ENCODE measurements at places on chromosomes 1 and 21.
A peak's percentile ranks its signal among the peaks of the same experiment; 100 is the strongest.

- no peak for DNase-seq
These were observed 55.8 kb downstream of the SLC45A1 start for GRCh38 chr1:8373581-8374241.

DNA sequence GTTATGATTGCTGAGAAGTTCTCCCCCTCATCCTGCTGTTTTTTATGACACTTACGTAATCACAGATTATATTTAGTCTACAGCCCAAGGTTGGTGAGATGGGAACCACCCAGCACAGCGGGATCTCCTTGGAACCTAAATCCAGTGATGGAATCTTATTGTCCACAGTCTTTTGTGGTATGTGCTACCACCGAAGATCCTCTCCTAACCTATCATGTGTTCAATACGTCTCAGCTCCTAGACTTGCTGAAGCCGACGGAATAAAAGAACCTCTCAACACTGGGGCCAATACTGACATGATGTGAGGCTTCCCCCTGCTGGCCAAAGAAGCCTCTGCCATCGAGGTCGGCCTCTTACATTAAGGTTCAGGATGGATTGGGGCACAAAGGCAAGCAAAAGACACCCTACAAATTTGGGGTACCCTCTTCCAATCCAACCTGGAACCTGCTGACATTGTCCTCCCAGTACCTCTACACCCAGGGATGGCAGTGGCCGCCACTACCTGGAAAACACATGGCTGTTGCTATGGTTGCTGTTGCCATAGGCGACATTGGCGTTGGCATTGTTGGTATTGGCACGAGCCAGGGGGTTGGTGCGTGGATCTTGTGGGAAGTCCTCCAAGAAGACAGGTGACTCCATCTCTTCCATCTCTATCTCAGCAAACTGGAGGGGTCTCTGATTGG is 19.4 kb upstream of the KIF21B start:
- DNase-seq: peak; percentile 25

DNA sequence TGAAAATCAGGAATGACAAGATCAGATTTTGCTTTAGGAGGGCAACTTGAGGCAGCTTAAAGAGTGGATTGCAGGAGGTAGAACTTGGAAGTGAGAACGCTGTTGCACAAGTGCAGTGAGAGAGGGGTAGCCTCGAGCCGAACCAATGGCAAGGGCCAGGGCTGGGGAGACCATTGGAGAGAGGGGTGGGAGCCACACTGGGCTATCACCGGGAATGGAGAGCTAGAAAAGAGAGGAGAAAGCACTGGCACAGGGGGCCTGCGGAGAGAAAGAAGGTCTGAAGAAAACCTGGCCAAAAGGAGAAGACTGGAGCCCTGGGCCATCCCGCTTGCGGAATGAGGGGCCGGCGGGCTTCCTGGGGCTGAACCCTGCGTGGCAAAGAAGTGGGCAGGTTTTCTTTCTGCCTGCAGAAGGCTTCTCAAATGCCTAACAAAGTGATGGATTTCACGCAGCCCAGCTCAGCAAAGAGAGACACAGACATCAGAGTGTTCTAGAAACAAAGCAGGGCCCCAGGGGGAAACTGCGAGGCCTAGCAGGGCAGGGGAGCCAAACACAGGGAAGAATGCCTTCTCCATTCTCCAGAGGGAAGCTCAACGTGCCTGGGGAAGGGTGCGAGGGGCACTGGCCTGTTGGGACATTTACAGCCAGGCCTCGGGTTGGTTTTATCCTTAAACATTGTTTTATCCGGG is 1.2 kb upstream of the SLC37A1 start:
- DNase-seq: no peak

DNA sequence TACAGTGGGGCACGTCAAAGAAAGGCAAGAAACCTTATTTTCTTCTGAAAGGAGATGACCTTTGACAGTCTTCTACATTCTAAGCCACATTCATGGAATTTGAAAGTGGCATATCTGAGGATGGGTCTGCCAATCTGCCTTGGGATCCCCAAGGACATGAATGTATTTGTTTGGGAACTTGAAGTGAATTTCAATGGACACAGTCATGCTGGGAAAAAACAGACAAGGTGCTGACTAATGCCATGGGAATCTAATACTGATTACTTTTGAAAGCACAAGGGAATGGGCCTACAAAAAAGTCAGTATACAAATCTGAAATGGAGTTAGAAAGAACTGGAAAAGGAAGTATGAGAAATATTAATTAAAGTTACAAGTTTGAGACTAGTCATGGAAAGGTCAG is 128.8 kb downstream of the KCNJ6 start:
- DNase-seq: no peak

GRCh38 chr1:197063212-197063611 is 3.8 kb downstream of the F13B start:
- DNase-seq: no peak

DNA sequence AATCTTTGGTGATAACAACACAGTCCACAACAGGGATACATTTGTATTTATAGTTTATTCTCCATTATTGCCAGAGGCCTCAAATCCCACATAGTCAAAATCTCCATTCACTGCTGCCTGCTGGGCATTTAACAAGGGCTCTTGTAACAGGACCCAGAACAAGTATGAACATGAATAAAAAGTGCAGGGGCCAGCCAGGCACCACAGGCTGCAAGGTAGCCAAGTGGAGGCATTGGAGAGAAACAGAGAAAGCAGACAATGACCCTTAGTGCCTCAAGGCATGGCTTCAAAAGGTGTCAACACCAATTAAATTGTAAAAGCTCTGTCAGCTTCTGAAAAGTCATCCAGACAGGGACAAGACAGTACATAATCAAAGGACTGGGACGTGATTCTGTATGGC is 116.8 kb downstream of the ATP6V1G3 start:
- DNase-seq: no peak

GRCh38 chr1:7299994-7300393 is 471.1 kb upstream of the VAMP3 start:
- DNase-seq: no peak

GRCh38 chr21:37461479-37461878 is 94.9 kb downstream of the DYRK1A start:
- no peak for DNase-seq

- DNase-seq: no peak
These were observed 4.1 kb upstream of the GJB3 start for GRCh38 chr1:34776911-34777310.

- no peak for DNase-seq
These were observed 610 bp downstream of the COL6A2 start for GRCh38 chr21:46098303-46099141.

- peak; percentile 16 for DNase-seq
These were observed 4.5 kb downstream of the TMEM125 start for GRCh38 chr1:43274125-43274803.

- no peak for DNase-seq
These were observed 29.7 kb upstream of the PLCH2 start for GRCh38 chr1:2446394-2446793.

GRCh38 chr1:65021795-65022194 is 55.4 kb upstream of the JAK1 start:
- DNase-seq: no peak

DNA sequence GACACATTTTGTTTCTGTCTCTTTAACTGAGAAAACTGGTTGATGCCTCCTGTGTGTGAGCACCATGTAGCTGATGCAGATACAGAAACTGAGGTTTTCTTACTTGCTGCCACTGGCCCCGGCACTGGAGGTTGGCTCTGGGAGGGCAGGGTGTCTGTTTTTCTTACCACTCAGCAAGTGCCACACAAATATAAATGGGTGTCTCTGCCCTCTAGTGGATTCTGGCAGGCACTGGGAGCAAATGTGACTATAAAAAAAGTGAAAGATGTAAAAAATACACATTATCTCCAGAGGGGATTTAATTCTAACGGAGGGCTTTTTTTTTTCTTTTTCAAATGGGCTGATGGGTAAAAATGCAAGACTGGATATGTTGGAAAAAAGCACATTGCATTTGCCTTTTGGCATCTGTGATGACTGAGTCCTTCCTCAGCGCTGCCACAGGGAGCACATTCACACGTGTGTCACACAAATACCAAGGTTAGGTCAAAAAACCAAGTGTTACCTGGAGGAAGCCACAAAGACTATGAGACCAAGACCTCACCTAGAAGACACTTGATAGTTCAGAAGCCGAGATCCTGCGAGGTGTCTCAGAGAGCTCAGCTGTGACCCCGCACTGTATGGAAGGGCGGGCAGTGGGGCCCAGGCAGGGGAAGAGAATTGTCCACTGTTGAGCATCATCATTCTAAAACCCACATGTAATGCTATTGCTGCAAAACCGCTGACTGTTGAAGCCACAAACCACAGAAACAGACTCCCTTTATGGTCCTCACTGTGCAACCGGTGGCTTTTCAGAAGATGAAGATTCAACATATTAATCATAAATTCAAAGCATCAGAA is 18.9 kb downstream of the PGBD2 start:
- no peak for DNase-seq

GRCh38 chr1:90727917-90728501 is 10.9 kb upstream of the BARHL2 start:
- no peak for DNase-seq

DNA sequence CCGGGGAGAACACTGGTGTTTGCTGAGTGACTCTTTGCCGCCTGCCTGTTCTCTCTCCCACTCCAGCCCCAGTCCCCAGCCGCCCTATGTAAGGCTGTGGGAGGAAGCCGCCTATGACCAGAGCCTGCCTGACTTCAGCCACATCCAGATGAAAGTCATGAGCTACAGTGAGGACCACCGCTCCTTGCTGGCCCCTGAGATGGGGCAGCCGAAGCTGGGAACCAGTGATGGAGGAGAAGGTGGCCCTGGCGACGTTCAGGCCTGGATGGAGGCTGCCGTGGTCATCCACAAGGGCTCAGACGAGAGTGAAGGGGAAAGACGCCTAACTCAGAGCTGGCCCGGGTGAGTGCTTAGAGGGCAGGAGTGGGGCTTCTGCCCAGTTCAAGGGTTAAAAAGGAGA is 8.2 kb downstream of the BSND start:
- no peak for DNase-seq

DNA sequence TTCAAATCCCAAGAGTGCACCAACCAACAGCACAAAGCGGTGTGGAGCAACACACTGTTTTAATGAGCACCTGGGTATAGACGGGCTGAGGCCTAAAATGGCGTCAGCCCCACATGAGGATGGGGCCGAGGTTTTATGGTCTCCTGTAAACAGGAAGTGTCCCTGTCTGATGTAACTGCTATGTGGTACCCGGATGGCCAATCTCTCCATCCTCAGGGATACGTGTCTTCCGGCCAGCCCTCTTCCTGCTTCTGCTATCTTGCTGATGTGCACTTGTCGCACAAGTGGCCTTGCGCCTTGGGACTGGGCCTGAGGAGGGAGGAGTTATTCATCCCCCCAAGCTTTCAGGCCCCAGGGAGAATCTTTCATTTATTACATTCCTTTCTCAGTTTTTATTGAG is 73.5 kb downstream of the CNST start:
- no peak for DNase-seq

DNA sequence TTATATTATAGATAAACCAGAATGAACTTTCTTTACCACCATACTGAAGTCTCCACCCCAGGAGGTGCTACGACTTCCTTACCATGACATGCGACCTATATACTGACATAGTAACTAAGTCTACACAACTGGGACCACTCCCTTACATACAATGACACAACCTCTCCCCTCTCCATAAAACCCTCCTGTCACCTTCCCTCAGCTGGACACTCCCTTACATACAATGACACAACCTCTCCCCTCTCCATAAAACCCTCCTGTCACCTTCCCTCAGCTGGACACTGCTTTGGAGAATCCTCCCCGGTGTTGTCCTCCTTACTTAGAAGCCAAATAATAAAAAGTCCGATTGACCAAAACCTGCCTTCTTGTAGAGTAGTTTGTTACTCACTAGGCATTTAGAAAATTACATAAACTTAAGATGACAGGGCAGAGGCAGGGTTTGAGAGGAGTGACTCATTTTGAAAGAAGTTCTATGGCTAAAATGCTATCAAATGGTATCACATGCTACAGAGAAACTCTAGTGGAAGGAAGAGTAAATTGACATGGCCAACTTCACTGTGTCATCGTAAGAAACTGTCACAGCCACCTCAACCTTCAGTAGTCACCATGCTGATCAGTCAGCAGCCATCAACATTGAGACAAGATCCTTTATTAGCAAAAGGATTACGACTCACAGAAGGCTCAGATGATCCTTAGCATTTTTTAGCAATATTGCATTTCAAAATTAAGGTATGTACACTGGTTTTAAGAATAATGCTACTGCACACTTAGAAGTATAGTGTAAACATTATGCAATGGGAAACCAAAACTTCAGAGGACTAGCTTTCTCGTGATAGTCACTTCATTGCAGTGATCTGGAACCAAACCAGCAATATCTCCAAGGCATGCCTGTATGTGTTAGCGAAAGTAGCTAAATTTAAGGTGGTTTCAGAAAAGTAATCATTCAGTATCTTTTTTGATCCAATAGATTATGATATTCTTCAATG is 56.4 kb downstream of the AHCTF1 start:
- no peak for DNase-seq

GRCh38 chr1:244353551-244354091 is 98.1 kb downstream of the ADSS2 start:
- DNase-seq: no peak

Data from stimulated activated CD4-positive, alpha-beta T cell treated with anti-CD3 and anti-CD28 coated beads, Interleukin-12 subunit alpha, Interleukin-12 subunit beta, amount 100 ng/mL, for 24 hours (primary cell).